ENCODE measurements at places on chromosomes 1 and 21.
A peak's percentile ranks its signal among the peaks of the same experiment; 100 is the strongest.

DNA sequence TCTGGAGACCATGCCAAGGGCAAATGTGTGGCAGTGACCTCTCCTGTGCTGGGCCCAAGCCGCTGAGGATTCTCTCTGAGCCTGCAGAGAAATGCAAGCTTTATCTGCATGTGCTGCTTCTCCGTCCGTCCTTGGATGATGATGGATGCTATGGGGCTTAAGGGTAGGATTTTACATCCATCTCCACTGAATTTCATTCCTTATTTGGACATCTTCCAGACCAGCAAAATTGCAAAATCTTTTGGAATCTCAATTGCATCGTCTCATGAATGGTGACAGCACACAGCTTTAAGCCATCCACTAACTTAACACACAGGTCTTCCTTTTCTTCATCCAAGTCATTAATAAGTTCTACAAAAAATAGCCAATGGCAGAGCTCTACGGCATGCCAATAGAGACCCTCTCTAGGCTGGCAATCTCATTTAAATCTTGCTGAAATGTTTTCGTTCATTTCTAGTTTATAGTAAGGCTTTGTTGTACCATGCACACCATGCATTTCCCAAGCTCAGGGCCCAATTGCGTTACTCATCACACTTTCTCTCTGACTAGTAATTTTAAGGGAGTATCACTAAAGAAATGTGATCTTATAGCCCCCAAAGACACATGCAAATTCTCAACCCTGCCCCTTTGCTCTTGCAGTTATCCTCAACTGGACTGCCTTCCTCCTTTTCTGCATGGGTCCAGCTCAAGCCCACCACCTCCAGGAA, 11.1 kb downstream of the BATF3 start:
- no peak for DNase-seq

DNA sequence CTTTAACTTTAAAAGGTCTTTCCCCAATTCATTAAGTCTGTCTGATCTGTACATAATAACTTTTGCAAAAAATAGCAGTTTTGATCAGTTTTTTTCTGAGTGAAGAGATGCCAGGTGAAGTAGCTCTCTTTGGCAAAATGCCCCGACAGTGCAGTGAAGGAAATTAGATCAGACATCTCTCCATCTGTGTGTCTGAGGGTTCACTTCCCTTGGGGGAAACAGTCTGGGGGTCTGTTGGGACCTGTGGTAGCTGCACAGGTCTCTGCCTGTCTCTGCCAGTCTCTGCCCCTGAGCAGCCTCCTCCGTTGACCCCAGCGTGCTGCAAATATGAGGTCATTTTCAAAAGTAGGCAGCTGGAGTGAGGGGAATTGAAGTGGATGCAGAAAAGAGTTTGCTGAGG, 54.5 kb downstream of the TBCE start:
- no peak for DNase-seq

- no peak for DNase-seq
Measured at GRCh38 chr1:190759807-190760206, 282.1 kb upstream of the BRINP3 start.

- DNase-seq: no peak
Measured at GRCh38 chr21:37294679-37295078, 27.5 kb upstream of the VPS26C start.

DNA sequence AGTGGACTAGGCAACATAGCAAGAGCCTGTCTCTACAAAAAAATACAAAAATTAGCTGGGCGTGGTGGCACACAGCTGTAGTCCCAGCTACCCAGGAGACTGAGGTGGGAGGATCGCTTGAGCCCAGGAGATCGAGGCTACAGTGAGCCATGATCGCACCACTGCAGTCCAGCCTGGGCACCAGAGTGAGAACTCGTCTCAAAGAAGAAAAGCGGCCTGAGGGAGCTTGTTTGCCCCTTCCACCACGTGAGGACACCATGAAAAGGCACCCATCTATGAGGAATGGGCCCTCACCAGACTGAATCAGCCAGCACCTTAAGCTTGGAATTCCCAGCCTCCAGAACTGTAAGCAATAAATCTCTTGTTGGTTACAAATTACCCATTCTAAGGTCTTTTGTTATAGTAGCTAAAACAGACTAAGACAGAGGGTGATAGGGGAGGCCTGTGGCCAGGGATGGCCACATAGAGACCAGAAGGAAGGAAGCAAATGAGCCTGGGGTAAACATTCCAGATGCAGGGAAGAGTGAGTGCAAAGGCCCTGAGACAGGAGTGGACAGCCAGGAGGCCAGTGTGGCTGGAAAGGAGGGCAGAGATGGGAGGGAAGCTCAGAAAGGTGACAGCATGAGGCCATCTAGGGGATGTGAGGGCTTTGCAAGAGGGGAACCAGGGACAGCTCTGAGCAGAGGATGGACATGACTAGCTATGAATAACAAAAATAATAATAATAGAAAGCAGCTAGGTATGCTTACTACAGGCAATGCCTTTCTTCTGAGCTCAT, 120.1 kb downstream of the MATN1 start:
- DNase-seq: no peak

DNA sequence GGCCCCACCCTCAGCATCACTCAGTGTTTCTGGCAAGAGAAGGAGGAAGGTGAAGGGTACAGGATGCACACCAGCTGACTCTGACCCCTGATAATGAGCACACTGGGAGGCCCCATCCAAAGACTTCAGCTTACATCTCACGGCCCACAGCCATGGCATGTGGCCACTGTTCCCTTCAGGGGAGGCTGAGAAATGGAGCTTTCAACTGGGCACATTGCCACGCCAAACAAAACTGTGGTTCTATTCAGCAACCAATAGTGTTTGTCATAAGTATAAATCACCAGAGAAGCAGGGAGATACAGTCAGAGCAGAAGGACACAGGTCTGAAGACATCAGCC, 12.7 kb upstream of the TRAF3IP3 start:
- no peak for DNase-seq

- DNase-seq: peak; percentile 65
Measured at GRCh38 chr1:12124693-12125421, 41.9 kb upstream of the TNFRSF1B start.

DNA sequence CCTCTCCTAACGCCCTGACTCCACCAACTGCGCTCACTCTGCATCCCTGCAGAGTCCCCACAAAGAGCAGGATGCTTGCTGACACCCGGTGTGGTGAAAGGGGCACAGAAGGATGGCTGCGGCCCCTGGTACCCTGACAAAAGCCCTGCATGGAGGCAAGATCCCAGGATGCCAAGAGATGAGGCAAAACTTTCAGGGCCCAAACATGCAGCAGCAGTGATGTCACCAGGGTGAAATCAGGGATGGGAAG, 36.6 kb downstream of the SLC9A1 start:
- DNase-seq: no peak

- no peak for DNase-seq
Measured at GRCh38 chr1:234216116-234216703, 157.0 kb upstream of the COA6 start.

- DNase-seq: no peak
Measured at GRCh38 chr1:101150670-101151069, 86.1 kb upstream of the S1PR1 start.

DNA sequence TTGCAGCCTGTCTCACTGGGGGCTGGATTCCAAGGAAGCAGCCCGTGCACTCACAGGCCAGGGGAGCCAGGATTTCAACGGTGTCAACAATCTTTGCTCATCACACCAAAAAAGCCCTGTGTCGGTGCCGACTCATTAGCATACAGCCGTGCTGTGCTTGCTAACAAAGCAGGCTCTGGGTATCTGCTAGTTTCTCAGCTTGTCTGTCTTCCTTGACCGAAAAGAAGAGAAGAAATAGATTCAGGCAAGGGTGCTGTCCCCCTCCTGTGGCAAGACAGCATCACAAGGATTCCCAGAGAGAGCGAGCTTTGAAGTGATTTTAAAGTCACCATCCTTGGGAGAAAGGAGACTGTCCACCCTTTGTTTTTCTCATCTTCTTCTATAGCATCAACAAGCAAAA, 214.7 kb downstream of the SDCCAG8 start:
- no peak for DNase-seq

- no peak for DNase-seq
Measured at GRCh38 chr1:201828217-201828819, 639 bp upstream of the IPO9 start.

GRCh38 chr1:203128716-203129500, 1.4 kb downstream of the ADORA1 start:
- DNase-seq: no peak

DNA sequence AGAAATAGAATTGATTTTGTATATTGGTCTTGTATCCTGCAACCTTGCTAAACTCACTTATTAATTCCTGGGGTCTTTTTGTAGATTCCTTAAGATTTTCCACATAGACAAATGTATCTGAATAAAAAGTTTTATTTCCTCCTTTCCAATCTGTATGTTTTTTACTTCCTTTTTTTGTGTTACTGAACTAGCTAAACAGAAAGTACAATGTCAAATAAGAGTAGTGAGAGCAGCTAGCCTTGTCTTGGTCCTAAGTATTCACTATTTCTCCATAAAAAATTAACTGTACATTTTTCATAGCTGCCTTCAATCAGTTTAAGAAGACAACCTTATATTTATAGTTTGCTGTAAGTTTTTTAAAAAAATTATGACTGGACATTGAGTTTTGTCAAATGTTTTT, 74.9 kb downstream of the FASLG start:
- DNase-seq: no peak

- no peak for DNase-seq
Measured at GRCh38 chr1:30708361-30708728, 15.0 kb downstream of the MATN1 start.

DNA sequence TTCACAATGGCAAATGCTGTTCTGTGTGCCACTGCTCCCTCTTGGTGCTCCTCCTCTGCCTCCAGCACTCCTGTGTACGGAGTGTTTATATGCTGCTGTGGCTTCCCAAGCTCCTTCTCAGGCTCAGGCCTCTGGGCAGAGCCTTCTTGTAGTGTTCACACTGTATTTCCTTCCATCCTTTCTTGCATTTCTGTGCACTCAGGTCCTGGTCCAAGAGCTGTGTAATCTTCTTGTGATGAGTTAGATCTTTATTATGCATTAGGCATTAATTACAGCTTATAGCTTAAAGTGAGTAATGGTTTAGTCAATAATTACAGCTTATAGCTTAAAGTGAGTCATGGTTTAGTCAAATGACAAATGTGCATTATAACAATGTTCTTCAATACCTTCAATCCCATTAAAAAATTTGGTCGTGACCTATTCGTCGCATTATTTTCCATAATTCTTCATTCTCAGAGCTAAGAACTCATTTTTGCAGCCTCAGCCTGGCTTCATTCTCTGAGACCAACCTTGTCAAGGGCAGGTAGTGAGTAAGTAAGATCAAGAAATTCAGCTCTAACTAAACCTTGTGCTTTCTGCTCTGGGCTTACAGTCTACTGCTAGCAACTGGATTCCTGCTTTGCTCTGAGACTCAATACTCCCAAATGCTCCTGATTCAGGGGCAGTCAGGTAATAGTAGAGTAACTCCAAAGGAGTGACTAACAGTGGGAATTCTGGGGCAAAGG, 154.5 kb upstream of the SPAG17 start:
- DNase-seq: no peak

DNA sequence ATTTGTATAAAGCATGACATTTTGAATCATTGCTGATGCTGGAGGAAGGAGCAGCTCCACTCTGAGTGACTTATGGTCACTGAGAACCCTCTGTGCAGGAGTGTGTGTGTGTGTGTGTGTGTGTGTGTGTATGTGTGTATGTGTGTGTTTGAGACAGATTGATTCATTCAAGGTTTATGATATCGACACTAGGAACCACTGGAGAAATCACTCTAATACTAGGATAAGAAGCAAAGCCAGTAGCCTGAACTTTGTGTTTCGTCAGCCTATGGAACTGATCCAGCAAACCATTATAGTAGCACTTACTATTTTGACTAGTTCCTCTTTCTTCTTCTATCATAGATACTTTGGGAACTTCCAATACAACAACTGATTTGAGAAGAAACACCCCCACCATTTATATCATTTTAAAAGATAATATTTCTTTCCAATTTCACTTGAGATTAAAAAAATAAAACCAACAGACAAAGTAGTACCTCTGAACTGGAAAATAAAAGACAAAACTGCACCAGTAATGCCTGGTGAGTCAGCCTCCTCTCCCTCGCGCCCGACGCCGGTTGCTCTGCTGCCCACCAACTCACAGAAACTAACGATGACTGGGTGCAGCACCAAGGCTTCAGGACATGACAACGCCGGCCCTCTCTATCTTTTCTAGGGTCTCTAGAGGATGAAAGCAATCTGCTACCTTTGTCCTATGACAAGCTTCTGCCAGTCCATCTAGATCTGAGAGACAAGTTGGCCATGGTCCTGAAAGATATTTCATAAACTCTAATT, 20.9 kb downstream of the SLAMF1 start:
- DNase-seq: no peak

- DNase-seq: no peak
Measured at GRCh38 chr1:68121536-68121935, 71.1 kb upstream of the DIRAS3 start.

DNA sequence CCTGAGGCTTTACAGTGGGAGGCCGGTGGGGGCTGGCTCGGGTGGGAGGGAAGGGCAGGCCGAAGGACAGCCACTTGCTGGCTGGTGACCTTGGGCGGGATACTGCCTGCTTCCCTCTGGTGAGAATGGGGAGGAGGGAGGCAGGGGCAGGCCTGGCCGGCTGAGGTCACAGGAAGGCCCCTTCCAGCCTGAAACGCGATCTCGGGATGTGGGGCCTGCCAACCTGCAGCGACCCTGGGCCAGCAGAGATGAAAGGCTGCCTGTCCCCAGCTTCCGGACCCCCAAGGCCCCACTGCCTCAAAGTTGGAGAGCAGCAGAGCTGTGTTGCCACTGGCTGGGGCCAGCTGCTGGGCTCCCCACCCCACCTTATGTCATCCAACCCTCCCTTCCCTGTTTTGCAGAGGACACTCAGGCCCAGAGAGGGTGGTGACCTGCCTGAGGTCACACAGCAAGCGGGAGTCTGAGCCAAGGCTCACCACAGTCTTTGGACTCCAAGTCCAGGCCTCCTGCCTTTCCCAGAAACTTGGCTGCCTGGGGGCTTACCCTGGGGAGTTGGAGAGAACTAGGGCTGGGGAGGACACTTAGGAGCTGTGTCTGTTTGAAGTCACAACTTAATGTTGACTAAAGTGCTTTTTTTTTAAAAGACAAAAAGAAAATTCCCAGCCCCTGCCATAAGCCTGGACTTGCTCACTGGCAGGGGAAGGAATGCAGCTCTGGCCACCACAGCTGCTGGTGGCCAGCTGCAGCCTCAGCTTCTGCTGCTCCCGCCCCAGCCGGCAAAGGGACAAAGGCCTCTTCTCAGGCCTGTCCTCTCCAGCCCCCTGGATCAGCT, 14.8 kb upstream of the WASF2 start:
- DNase-seq: no peak

GRCh38 chr1:209808059-209808581, 2.2 kb upstream of the IRF6 start:
- DNase-seq: no peak
